NCI-H2081 treated with DMSO at 0.1 percent for 48 hours (cell line): ENCODE measurements at places on chromosomes 3 and 15.

GRCh38 chr3:181363231-181363630, 348.5 kb upstream of the SOX2 start:
- no peak for DNase-seq

DNA sequence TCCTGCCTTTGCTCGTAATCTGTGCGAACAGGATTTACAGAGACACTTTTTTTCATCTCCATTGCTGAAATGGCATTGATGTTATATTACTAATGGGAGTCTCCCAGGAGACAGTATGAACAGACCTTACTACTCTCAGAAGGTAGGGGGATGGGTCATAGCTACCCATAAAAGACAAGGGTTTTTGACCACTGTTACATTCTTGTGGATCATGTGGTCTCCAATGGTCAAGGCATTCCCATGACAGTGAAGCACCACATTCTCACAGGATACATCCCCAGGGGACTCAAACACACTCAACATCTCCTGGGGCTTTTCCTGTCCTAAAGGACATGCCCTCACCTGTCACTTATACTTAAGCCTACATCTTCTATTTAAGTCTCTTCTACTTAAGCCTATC, 40.8 kb downstream of the MKRN3 start:
- DNase-seq = no peak

DNA sequence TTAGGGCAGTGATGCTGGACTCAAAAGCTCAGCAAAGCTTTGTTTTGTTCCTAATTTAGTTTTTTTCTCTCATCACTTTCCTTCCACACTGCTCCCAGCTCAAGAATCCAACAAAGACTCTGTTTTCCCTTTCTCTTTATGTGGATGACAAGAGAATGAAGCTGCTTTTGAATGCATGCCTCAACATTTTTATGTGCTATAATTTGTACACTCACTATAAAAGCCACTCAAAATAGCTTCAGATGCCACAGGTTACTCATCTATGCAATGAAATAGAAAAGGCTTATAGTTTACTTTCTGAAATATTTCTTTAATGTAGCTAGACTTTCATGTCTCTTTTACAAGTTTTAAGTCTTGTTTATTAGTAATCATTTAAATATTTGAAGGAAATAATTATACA, 714.9 kb downstream of the OTOL1 start:
- no peak for DNase-seq

- no peak for DNase-seq
These were observed 18.6 kb downstream of the ATRIP start for GRCh38 chr3:48465237-48465530.

GRCh38 chr3:13587442-13587841, 38.5 kb downstream of the FBLN2 start:
- no peak for DNase-seq

- no peak for DNase-seq
These were observed 79.8 kb downstream of the PLCH1 start for GRCh38 chr3:155664925-155665695.

DNA sequence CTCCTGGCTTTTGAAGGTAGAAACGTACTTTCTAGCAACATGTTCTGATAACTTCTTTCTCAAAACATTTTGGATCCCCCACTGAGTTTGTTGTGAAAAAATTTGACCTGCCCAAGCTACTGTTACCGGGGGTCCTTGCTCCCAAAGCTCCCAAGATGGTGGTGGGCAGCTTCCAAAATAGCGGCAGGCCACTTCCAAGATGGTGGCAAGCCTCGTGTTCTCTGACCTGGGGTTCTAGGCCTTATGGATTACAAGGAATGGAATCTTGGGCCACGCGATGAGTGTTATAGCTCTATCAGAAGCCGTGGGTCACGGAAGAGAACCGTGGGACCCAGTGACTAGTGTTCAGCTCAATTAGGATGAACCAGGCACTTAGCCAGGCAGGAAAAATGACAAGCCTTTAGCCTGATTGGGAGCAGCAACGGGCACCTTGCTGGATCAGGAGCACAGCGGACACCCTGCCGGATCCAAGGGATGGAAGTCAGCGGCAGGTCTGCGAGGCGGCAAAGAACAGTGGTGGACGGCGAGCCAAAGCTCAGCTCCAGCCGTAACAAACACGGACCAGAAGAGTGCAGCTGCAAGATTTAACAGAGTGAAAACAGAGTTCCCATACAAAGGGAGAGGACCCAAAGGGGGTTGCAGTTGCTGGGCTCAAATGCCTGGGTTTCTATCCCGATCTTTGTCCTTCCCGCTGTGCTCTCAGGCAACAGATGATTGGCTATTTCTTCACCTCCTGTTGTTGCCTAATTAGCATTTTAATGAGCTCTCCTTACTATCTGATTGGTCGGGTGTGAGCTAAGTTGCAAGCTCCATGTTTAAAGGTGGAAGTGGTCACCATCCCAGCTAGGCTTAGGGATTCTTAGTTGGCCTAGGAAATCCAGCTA, 133.3 kb downstream of the WDR72 start:
- no peak for DNase-seq

- no peak for DNase-seq
These were observed 72.9 kb downstream of the TM4SF4 start for GRCh38 chr3:149547413-149547812.

GRCh38 chr15:85770096-85771041, 24.4 kb downstream of the KLHL25 start:
- no peak for DNase-seq

- DNase-seq = no peak
These were observed 272.5 kb downstream of the TBC1D5 start for GRCh38 chr3:17469954-17470353.

DNA sequence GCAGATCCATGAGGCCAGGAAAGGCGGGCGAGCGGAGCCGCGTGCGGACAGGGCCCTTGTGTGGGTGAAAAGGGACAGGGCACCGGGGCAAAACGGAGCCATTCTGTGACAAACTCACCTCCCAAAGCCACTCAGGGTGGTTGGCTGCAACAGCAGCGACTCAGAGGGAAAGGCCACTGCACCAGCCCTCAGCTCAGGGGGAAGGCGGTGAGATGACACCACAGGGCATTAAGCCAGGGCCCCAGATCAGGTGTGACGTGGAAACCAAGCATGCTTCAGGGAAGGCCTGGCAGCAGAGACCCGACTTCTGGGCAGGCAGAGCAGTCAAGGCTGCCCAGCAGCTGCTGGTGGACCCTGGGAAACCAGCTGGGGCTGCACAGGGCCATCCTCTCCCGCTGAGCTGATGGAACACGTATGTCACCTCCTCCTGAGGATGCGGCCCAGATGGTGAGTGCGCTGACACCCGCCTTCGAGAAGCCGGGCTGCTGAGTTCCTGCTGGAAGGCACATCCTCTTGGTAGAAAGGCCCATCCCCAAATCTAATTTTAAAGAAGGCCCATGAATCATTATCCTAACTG, 82.3 kb downstream of the CHSY1 start:
- no peak for DNase-seq

GRCh38 chr3:124826703-124827102, 60.5 kb downstream of the ITGB5 start:
- no peak for DNase-seq

DNA sequence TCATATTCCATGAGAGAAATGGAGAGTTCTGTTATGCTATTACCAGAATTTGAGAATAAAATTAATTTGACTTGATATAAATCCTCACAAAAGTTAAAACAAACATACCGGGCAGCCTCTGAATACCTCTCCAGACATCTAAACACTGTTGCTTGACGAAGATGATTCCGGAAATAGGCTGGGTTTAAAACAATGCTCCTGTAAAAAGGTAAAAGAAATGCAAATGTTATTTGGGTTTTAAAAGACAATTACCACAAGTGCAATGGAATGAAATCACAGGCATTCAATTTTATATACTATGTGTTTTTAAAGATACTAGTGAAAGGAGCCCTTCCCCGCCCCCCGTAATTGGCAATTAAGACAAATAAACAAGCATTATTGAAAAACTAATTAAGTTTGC, 121.7 kb downstream of the SPATA16 start:
- no peak for DNase-seq
